Peyer's patch (tissue), 4 donors: ENCODE measurements at places on chromosomes 3 and 15. TPM values are rescaled to one million over a fixed set of nuclear protein-coding genes. Genes with fewer than 3 reads are reported as not detected.

- DNase-seq: no peak
These were observed 23.0 kb downstream of the MB21D2 start for GRCh38 chr3:192894676-192895075.

GRCh38 chr3:184911570-184911969 lies 99.6 kb downstream of the VPS8 start:
- no peak for DNase-seq

GRCh38 chr3:184874709-184875644 lies 63.0 kb downstream of the VPS8 start:
- DNase-seq: no peak

IL17RE gene
- total RNA-seq: 94.0 TPM

- no peak for DNase-seq
These were observed 88.1 kb upstream of the TGFBR2 start for GRCh38 chr3:30518181-30518864.

ITIH1 gene
- not detected for total RNA-seq

DNA sequence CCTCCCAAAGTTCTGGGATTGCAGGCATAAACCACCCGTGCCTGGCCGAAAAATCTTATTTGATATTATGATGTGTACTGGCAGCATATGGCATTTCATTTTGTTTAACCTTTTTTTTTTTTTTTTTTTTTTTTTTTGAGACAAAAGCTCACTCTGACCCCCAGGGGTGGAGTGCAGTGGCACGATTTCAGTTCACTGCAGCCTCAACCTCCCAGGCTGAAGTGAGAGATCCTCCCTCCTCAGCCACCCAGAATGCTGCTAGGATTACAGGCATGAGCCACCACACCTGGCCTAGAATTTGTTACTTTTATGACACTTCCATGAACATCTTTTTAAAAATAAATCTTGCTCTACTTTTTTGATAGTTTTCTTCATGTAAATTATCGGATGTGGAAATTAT lies 12.0 kb downstream of the TERB2 start:
- DNase-seq: no peak
